ENCODE measurements at places on chromosomes 7 and 10. TPM values are rescaled to one million over a fixed set of nuclear protein-coding genes. Genes with fewer than 3 reads are reported as not detected.
A peak's percentile ranks its signal among the peaks of the same experiment; 100 is the strongest.

The IL6 gene
- total RNA-seq = 40.4 TPM

The CAMK2B gene
- total RNA-seq = not detected

The TLL2 gene
- total RNA-seq = 3.3 TPM

The PRF1 gene
- not detected for total RNA-seq

The ARHGAP22 gene
- total RNA-seq = 24.5 TPM

The ABCB1 gene
- total RNA-seq = 13.3 TPM

The SPDYE2 gene
- not detected for total RNA-seq

The FOXI2 gene
- not detected for total RNA-seq

GRCh38 chr7:137331378-137331777 is 12.2 kb downstream of the PTN start:
- DNase-seq = peak; percentile 29

- DNase-seq = no peak
Measured at GRCh38 chr7:11726794-11727155, 105.2 kb downstream of the THSD7A start.

- no peak for DNase-seq
Measured at GRCh38 chr10:121098211-121098610, 247.0 kb downstream of the WDR11 start.

DNA sequence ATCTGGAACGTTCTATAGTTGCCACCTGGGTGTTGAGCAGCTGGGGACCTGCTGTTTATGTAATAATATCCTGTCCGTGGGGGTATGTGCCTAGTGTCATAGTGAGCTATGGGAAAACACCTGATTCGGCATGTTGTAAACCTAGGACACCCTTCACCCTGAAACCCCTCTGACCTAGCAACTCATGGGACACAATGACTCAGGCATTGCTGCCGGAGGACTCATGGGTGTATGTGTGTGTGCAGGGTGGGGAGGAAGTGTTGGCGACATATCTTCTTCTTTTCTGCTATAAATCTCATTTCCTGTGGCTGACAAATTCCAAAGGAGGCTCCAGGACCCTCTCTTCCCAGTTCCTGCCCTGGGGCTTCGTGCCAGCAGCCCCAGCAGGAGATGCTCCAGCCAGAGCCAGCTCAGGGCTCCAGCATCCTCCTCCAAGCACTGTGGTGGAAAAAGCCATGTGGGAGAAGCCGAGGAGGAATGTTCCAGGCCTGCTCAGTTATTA is 77.0 kb upstream of the PODXL start:
- no peak for DNase-seq

GRCh38 chr10:48604991-48605508 is at the start of gene ARHGAP22:
Gene ARHGAP22 (minus strand): TSS chr10:48605073. CDS start chr10:48604796, 277 bp downstream.
- DNase-seq = no peak

DNA sequence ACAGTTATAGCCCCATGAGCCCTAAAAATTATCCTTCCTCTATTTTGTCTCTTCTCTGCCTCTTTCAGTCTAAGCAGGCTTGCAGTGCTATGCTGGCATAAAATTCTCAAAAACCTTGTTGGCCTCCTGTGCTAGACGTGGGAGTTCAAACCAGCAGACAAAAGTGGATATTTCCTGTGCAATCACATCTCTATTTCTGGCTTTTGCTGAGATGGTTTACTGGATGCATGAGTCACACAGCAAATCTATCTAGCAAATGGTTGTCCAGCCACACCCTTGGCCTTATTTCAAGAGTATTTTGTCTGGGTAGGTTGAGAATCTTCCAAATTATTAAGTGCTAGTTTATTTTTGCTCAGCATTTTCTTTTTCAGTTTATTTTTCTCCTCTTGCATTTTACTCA is 370.8 kb downstream of the CDC14C start:
- DNase-seq = no peak

DNA sequence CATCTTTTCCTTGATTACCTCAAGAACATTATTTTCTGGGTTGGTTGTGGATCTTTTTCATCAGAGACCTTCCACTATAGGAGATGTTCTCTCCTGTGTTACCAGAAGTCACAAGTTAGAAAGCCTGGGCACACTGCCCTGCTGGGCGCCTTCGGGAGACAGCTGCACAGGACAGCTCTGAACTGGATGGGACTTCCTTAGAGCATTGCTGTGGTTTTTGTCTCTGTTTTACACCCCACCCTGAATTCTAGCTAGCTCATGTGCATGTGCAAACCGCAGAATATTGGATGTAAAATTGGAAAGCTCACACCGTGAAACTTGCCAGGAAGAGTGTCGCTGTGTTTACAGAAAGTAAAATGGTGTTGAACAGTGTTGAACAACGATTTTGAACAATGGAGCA is 54.4 kb upstream of the SEC61G start:
- DNase-seq = no peak

DNA sequence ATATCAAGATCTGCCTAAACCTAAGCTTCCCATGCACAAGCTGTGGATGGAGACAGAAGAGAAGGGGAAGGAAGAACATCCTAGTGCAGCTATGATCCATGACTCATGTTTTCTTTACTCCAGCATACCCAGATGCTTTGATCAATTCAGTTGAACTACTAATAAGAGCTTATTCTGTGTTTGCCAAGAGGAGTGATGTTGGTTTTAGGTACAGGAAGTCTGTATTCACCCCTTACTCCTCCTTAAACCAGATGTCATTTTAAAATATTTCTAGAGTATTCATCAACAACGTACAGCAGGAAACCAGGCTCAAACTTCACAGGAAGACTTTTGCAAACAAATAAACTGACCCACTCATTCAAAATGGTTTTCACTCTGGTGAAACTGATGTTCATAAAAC is 29.2 kb downstream of the PANK1 start:
- no peak for DNase-seq

DNA sequence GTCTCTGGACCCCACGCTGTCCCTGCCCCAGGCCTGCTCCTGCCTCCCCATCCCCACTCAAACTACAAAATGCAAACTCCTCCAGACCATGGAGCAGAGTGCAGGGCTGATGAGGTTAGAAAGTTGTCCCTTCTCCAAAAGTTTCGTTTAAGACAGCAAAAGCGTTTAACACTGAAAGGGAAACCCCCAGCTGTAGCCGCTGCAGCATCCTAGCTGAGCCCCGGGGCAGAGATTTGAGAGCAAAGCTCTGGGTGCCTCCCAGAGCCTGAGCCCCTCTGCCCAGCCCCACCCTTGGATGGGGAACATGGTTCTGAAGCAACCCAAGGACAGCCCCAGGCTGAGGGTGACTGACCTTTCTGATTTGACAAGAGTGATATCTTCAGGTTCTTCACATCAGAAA is 52.8 kb upstream of the ENO4 start:
- no peak for DNase-seq

- no peak for DNase-seq
Measured at GRCh38 chr10:50467209-50467608, 156.5 kb downstream of the SGMS1 start.

DNA sequence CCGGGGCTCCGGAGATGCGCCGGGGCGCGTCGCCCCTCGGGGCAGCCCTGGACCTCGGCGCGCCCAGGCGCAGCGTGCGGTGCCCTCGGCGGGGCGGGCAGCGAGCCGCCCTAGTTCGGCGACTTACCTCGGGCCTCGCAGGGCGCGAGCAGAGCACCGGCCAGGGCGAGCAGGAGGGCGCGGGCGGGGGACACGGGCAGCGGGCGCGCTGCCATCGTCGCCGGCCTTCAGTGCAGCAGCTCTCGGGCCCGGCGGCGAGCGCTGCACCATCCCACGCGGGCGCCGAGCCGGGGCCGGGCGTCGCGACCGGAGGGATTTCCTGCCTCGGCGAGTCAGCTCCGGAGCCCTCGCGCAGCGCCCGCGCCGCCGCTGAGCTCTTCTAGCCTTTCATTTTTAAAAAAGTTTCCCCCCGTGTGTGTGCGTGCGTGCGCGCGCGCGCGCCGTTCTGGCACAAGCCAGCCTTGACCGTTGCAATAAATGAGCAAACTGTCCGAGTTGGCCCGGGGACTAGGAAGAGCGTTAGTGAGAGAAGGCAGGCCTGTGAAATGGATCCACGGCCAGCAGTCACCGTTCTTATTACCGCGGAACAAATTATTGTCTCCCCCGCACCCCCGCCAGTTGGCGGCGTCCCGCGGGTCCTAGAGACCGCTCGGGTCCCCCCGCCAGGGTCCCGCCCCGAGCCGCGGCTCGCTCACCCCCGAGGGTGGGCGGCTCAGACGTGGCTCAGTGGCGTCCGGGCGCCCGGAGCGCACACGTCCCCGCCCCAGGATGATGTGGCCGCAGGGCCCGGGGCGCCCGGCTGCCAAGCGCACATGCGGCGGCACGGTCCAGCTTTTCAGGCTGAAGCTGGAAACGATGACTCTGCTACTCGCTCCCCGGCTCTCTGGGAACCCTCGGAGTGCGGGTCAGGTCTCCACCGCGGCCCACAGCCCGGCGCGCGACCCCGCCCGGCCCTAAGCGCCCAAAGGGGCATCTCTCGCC is at the start of gene ADAM12:
ADAM12 (minus strand) TSS at position 547 of the 981 bp plus-strand sequence; CDS start at position 215, 332 bp downstream.
- DNase-seq = no peak

- no peak for DNase-seq
Measured at GRCh38 chr7:96708872-96709271, 774 bp downstream of the SEM1 start.

DNA sequence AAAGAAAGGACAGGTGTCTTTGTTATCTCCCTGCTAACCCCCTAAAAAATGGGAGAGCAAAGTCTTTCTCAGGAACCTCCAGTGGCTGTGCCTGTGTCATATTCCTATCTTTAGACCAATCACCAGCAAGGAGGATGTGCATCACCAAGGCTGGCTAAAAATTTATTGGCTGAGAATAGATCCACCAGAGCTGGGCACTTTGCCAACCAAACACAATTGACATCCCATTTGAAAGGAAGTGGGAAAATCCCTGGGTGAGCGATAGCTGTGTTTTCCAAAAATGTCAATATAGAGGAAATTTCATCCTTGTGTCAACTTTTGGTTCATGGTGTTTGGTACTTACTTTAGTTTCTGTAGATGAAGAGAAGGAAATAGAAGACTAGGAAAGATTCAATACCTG is 13.1 kb upstream of the GPR141 start:
- DNase-seq = no peak

GRCh38 chr7:22663357-22663718 is 63.7 kb upstream of the IL6 start:
- no peak for DNase-seq

DNA sequence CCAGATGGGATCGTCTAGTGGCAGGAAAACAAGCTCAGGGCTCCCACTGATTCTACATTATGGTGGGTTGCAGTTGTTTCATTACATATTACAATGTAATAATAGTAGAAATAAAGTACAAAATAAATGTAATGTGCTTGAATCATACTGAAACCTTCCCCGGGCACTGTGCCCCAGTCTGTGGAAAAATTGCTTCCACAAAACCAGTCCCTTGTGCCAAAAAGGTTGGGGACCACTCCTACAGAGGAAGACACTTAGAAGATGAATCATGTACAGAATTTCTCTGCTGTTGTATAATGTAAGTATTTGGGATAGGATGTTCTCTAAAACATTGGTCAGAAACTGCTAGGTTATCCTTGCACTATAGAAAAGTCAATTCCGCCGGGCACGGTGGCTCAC is 11.3 kb upstream of the PHYH start:
- DNase-seq = no peak

GRCh38 chr10:121460733-121461132 is 137.5 kb downstream of the FGFR2 start:
- DNase-seq = no peak

DNA sequence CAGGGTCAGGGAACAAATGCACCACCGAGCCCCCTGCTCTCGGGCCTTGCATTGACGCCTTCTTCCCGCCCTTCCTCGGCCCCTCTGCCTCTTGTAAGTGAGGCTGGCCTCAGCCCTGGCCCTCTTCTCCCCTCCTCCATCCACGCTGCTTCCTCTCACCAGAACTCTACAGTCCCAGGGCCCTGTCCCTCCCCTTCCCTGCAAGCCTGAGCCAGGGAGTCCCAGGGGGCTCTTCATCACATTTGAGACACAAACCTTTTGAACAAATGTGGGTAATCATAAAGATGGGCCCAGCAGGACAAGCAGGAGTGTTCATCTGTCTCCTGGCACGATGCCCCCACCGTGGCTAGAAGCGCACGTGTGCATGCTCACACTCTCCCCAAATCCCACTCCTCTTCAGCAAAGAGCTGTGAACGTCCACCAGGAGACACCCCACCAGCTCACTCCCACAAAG is 57.7 kb downstream of the SLIT1 start:
- DNase-seq = no peak
